ENCODE measurements at places on chromosomes 2 and 18. TPM values are rescaled to one million over a fixed set of nuclear protein-coding genes. Genes with fewer than 3 reads are reported as not detected.

GRCh38 chr2:145022666-145023333, 502.9 kb upstream of the ZEB2 start:
- DNase-seq = no peak

GRCh38 chr18:65955747-65956146, 204.9 kb downstream of the CDH7 start:
- DNase-seq = no peak

DNA sequence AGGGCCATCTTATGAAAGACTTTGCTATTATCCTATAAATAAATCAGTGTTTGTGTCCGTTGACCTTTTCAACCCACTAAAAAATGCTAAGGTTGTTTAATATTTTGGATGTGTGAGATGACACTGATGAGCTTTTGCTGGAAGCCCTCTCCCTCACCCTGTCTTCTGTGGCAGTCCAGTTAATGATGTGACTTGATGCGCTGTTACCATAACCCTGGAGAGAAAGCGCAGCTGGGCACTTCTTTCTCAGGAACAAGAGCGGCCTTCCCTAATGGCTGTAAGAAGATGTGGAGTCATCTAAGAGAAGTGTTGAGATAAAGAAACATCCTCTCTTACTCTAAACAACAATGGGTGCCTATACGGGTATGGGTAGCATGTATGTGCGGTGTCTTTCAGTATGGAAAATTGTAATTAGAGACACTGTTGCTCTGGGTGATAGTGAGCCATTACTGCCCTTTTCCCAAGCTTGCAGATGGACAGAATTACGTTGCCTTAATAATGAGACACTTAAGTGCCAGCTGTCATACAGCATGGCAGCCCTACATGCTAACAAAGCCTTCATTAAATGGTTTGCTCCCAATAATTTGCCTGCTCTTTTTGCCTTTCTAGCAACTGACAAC, 165.6 kb upstream of the NABP1 start:
- no peak for DNase-seq

Gene AQP12A
- not detected for total RNA-seq
